ENCODE measurements at places on chromosomes 7 and 10.

DNA sequence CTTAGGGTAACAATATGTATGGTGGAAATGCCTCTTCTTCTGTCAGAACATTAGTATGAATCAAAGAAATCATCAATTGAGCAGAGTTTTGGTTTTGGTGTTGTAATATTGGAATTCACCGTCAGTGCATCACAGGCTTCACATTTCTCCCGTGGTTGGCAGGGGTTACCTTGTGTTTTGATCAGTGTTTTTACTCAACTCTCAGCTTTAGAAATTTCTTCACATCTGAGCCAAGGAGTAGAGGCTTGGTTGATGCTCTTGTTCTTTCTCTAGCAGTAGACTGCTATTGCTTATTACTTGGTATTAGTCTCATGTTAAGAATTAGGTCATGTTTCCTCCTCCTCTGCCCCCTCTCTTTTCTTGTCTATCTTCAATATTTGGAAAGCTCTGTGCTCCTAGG, 188.8 kb upstream of the SMIM30 start:
- DNase-seq: no peak

GRCh38 chr7:134740376-134740775, 39.1 kb upstream of the CALD1 start:
- no peak for DNase-seq

DNA sequence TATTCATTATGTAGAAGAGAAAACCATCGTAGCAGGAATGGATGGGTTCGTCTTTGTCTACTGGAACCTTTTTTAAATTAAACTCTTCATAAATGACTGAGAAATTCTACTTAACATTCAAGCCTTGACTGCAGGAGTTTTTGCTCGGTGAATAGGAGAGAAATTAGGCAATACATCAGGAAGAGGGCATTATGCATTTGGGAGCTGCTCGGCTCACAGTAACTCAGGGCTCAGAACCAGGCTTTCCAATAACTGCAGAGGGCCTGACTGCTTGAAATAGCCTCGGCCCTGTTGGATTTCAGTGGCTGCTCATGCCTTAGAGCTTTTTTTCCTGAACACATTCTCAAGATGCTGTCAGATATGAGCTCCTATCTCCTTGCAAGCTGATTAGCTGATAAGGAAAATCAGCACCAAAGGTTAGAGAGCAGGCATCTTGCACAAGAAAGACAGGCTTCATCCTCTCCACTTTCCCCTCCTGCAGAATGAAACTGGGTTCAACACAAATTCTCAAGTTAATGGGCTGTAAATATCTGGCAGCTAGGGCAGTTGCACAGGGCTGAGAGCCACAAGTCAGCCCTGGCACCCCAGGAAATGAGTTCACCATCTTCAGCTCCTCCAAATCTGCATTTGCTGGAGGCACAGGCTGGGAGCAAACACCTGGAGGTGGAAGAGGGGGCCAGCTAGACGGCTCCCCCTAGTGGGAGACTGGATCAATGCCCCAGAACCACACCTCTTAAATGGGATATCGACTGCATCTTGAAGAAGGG, 24.3 kb downstream of the TECTB start:
- no peak for DNase-seq

GRCh38 chr10:57925045-57925444, 342.6 kb downstream of the IPMK start:
- DNase-seq: no peak

GRCh38 chr7:158120316-158120715, 467.3 kb downstream of the PTPRN2 start:
- DNase-seq: no peak

GRCh38 chr7:146150153-146150552, 33.6 kb downstream of the CNTNAP2 start:
- DNase-seq: no peak

DNA sequence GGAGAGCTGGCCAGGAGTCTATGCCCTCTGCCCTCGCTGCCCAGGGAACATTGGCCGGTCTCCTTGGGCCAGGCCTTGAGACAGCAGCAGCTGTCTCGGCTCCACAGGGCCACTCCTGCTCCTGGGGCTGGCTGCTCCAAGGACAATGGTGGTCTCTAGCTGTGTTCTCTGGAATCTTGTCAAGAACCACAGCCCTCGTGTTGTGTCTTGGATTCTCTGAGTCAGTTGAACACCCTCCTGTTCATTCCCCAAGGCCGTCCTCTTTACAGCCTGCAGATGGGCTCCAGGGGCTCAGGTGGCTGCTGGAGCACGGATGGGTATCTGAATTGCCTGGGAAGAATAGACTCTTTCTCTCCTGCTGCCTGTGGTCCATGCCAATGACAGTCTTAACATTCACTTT, 511.1 kb downstream of the GLRX3 start:
- DNase-seq: no peak

- no peak for DNase-seq
Observed at GRCh38 chr10:46559231-46559671, 2.8 kb upstream of the GPRIN2 start.

GRCh38 chr7:22885797-22886261, 63.2 kb upstream of the TOMM7 start:
- DNase-seq: peak; percentile 2

GRCh38 chr10:43921881-43922280, 273.2 kb upstream of the ZNF32 start:
- DNase-seq: no peak

GRCh38 chr7:143216151-143216550, 5.7 kb upstream of the TAS2R40 start:
- no peak for DNase-seq

GRCh38 chr7:151389768-151390597, 19.9 kb downstream of the WDR86 start:
- DNase-seq: no peak

All from NCI-H1694 (cell line).